ENCODE measurements at places on chromosomes 2 and 18.

GRCh38 chr2:200357845-200358244 is 51.4 kb downstream of the SPATS2L start:
- DNase-seq, result no peak

DNA sequence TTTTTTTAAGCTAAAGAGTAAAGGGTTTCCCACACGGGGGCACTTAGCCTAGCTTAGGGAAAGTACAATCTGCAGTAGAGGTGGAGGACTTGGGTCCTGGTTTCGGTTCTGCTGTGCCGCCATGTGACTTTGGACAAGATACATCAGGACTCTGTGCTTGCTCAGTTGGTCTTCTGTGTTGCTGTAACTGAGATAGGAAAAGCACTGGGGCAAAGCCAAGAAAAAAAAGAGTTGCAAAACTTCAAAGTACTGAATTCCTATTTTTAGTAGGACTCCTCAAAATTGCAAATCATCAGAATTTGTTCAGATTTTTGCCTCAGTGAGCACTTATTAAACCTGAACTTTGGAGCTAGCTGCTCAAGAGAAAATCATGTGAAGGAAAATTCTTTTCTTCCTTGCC is 96.3 kb upstream of the STON1 start:
- no peak for DNase-seq

DNA sequence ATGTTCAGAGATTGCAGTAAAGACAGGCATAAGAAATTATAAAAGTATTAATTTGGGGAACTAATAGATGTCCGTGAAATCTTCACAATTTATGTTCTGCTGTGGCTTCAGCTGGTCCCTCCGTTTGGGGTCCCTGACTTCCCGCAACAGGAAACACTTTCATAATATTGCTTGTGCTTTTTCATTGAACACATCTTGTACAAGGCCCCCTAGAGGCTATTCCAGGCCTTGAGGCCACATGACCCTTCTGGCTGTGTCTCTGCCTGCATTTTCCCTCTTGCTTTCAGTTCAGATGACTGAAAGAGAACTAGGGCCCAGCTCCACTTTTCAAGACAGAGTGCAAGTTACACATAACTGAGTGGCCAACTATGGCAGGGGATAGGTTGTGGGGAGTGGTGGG is 164.1 kb downstream of the TMEM247 start:
- no peak for DNase-seq

GRCh38 chr2:8324164-8324856 is 357.5 kb upstream of the ID2 start:
- no peak for DNase-seq

DNA sequence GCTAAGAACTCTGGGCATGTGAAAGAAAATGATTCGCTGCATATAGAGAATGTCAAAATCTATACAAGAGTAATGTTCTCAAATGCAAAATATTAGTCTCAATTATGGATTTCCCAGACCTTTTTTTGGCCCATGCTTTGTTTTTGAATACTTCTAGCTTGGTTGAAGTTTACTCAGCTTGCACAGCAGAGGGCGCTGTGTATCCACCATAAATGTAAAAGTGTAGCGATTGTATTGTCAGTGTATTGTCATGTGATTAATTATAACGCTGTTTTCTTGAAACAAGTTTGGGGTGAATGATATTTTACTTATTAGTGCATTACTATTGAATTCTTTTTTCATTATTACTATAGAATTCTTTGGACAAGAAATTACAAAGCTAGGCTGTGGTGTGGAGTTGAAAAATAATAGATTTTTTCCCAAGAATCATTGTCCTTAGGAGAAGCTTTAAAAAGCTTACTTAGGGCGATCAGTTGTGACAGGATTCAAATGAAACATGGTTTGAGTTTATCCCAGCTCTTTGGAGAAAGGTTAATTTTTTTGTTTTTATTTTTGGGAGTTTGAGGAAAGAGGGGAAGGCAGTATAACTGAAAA is 98.3 kb downstream of the PIK3C3 start:
- DNase-seq, result peak; percentile 72

GRCh38 chr2:227606476-227606875 is 7.8 kb downstream of the SCYGR2 start:
- DNase-seq, result no peak

GRCh38 chr18:32298171-32298667 is 108.4 kb downstream of the MEP1B start:
- DNase-seq, result no peak

DNA sequence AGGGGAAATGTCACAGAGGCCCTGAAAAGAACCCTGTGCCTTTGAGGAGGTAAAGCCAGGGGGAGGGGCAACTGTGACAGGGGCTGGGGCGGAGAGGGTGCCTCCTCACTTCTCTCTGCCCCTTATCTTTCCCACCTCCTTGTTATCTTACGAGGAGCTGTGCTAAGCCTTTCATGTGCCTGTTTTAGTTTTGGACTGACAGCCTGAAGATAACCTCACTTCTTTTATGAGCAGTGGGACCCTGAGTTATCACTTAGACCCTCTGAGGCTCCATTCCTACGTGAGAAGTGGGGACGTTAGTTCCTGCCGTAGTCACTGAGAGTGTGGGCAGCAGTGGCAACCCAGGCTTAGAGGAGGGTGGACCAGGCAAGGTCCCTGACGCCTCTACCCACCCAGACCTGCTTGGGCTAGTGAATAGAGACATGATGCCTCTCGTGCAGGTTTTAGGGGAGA is 39.5 kb upstream of the LBH start:
- DNase-seq, result no peak

DNA sequence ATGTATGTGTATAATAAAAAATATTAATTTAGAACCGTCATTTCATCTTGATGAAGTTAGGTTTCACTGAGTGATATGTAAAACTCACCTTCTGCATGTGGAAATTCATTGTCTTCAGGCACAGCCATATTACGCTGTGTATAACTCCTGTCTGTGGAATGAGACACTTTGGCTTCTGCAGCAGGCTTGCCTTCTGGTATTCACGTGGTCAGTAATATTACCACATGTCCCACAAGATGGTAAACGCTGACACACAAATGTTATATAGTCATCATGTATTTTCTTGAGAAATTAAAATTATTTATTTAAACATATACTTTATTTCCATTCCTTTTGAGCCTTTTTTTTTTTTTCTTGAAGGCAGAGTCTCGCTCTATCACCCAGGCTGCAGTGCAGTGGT is 25.1 kb upstream of the AAK1 start:
- DNase-seq, result no peak

GRCh38 chr2:6793371-6793770 is 72.3 kb downstream of the CMPK2 start:
- DNase-seq, result no peak

DNA sequence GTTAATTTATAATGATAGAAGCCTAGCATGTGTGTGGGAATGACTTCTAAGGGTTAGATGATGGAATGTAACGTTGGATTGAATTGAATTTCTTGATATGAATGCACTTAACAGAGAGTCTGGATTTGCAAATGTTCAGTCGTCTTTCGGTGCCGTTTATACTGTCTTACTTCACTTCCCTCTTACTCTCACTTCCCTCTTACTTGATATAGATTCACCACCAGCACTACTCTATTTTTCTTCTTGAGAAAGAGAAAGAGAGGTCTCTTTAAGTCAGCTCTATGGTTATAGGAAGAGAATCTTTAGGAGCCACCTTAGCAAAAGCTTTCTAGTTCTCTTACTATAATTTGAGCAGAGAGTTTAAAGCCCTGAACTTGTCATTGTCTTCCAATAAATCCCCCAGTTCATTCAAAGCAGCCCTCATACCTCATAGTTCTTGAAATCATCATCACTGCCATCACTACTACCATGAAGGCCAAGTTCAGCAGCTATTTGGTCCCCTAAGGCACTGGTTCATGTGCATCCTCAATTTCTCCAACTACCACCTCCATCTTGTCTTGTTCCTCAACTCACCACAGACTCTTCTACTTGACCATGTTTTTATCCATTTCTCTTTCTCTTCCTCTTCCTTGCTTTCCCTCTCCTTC is 501.7 kb upstream of the TCF4 start:
- DNase-seq, result no peak

- DNase-seq, result no peak
These were observed 58.7 kb downstream of the HK2 start for GRCh38 chr2:74892609-74893008.

DNA sequence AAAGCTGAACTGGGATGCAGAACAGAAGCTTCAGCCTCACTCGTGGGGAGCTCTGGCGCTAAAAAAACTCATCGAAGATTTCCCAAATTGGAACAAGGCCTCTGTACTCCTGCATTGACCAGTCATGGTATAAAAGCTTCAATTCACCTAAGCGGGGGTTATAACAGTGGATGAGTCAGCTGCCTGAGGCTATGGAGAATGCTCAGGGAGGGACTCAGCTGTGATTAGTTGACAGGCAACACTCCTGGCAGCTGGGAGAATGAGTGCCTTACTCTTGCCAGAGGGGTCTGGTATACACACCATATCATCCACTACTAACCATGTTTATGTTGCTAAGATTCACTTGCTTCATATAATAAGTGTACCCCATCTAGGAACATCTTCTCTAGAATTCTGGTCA is 350.6 kb upstream of the VRK2 start:
- DNase-seq, result no peak

- DNase-seq, result peak; percentile 38
These were observed 61.3 kb downstream of the LONRF2 start for GRCh38 chr2:100260712-100261620.

- no peak for DNase-seq
These were observed 96.6 kb downstream of the INHBB start for GRCh38 chr2:120442541-120442922.

GRCh38 chr2:50712569-50712968 is 319.4 kb downstream of the NRXN1 start:
- no peak for DNase-seq

DNA sequence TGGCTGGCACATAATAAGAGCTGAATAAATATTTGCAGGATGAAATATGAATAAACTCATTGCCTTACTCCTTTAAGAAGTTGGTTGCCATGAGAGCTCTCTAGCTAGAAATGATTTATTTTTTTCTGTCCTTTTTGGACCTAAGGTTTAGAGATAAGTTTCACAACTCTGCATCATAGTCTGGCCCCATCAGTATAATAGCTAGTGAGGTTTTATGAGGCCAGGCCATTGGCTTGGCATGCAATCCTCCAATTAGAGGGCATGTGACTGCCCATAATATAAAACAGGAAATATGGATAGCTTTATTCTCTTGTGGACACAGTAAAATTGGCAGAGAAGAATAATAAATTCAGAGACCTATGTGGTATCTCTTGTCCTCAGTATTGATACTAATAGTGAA is 26.2 kb upstream of the INSIG2 start:
- no peak for DNase-seq

GRCh38 chr2:11356764-11357163 is 12.3 kb upstream of the ROCK2 start:
- DNase-seq, result no peak

- no peak for DNase-seq
These were observed 78.6 kb upstream of the FN1 start for GRCh38 chr2:215514516-215514915.

DNA sequence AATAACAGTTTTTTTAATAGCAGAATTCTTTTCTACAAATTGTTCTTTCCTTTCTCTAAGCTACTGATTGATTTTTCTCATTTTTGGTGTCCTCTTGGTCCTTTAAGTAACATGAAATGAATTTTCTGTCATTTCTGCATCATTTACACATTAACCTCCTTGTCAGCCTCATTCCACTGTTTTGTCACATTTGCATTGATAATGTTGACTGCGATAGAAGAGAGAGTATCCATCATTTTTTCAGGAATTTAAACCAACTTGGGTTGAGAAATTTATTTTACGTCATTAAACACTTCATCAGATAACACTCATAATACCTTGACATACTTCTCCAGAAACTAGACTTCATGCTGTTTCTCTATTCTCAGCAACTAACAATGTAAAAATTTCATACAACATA is 422.2 kb downstream of the LRRTM4 start:
- no peak for DNase-seq

- DNase-seq, result no peak
These were observed 39.7 kb upstream of the CWC22 start for GRCh38 chr2:180046776-180047175.

DNA sequence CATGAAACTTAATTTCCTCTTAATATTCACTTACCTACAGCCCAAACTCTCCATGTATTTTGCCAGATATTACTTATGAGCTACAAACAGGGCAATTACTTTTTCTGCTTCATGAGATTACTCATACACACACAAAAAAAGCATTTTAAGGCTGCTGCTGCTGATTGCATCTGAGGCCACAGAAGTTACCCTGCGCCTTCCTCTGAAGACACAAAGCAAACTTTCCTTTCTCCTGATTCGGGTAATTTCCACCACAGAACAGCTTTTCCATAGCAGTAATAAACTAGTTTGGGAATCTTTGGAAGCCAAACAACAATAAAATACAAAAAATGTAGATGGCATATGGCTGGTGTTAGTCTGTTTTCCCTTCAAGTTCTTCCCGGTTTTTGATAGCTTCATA is 6.2 kb downstream of the TTC32 start:
- DNase-seq, result no peak

DNA sequence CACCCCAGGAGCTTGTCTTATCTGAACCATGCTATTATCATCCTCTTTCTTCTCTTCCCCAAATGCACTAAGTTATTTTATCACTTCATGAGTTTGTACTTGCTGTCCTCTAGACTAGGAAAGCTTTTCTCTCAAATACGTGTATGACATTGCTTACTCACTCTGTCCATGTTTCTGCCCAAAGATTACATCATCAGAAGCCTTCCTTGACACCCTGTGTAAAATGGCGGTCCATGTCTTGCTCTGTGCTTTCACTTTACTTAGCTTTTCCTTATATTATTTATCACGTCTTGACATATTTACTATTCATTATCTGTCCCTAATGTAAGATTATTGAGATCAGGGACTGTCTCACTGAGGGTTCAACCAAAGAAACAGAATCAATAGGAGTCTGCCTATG is 196.1 kb upstream of the ZEB2 start:
- no peak for DNase-seq

- DNase-seq, result no peak
These were observed 9.1 kb upstream of the C1GALT1C1L start for GRCh38 chr2:43685357-43685756.

- no peak for DNase-seq
These were observed 15.6 kb upstream of the FHOD3 start for GRCh38 chr18:36281936-36282335.

DNA sequence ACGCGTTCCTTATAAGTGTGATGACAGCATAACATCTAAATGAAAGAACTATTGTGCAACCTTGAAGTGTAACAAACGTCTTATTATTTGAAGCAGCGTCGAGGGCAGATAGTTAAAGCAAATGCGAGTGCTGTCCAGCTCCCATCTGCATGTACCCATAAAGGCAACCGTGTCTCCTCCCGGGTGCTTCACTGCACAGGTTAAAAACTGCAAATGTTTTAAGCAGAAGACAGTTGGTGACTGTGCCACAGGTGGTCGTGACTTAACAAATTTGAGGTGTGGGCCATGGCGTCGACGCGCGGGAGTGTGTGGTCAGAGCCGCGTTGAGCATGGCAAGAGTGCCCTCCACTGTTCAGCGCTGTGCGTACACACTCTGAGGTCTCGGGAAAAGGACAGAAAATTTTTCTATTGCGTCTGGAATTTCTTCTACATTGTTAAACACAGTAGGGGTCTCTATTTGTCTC is 6.4 kb downstream of the SALL3 start:
- no peak for DNase-seq

- no peak for DNase-seq
These were observed 118.3 kb downstream of the MAP3K20 start for GRCh38 chr2:173193925-173194324.
